SJCRH30 (cell line): ENCODE measurements at places on chromosomes 1 and 21. TPM values are rescaled to one million over a fixed set of nuclear protein-coding genes. Genes with fewer than 3 reads are reported as not detected.

DNA sequence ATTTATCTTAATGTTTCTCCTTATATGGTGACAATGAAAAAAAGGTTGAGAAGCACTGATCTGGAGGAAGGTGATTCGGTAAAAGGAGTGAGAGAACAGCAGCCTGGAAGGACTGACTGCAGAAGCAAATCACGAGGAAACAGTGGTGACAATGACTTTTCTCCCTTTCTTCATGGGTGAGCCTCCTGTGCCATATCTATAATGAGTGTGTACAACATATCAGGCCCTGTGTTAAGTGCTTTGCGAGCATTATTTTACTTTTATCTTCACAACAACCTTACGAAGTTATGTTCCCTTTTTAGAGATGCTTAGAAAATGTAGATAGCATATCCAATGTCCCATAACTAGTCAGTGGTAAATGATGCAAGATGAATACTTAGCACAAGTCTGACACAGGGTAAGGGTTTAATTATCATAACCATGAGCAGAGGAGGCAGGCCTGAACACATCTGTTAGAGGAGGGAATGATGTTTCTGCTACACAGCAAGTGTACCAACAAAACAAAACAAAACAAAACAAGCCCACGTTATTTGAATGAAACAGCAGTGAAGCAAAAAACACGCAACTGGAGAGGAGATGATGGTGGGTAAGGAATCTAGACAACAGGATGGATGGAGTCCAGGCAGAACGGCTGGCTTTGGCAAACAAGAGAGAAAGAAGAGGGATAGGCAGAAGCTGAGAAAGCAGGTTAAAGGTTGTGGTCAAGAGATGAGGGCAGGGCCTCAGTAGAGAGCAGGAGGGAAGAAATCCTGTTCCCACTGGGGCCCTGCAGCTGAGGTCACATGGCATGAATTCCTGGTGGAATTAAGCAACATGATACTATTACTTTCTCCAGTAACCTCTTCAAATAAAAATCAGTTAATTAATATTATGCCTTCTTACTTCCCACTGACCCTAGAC lies 29.6 kb downstream of the GNG12 start:
- no peak for DNase-seq

DNA sequence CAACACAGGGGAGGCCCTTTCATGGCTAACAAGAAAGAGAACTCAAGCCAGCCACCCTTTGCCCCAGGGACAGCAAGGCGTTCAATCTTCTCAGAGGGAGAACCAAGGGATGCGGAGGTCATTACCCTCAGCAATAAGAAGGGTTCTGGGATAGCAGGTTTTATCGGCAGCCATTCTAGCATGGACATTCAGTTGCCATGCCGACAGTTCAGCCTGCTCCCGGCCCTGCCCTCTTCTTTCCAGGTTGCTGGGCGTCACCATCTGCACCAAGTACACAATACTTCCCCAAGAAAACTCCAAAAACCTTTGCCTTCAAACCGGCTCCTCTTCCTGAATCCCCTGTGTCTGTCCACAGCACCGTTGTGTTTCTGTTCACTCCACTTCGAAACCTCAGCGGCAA lies 47.1 kb downstream of the SYT2 start:
- no peak for DNase-seq

GRCh38 chr1:94068096-94068998 lies 52.6 kb downstream of the ABCA4 start:
- DNase-seq: no peak

GRCh38 chr21:31580866-31581276 lies 78.6 kb upstream of the SOD1 start:
- DNase-seq: peak; percentile 87

Gene GALE
- total RNA-seq: 31.5 and 34.9 TPM in 2 replicates

Gene TMCC2
- 5.2 and 5.5 TPM in 2 replicates for total RNA-seq
